Motor neuron (in vitro differentiated cells): ENCODE measurements at places on chromosomes 2 and 18. TPM values are rescaled to one million over a fixed set of nuclear protein-coding genes. Genes with fewer than 3 reads are reported as not detected.

GPBAR1 gene
- 1.1 TPM in 2 replicates for total RNA-seq

SPEG gene
- 2.7 and 5.5 TPM in 2 replicates for total RNA-seq

FIGN gene
- 10.6 and 12.1 TPM in 2 replicates for total RNA-seq

ARHGEF4 gene
- total RNA-seq, result 2.7 and 3.8 TPM in 2 replicates

ITGB6 gene
- total RNA-seq, result 0.18 and 0.31 TPM in 2 replicates

TMEM178A gene
- 14.3 and 15.2 TPM in 2 replicates for total RNA-seq

POTEI gene
- total RNA-seq, result 0.10 and 0.32 TPM in 2 replicates

NCKAP1 gene
- total RNA-seq, result 82.2 and 85.9 TPM in 2 replicates

NCL gene
- 186 and 188 TPM in 2 replicates for total RNA-seq

TRIM43B gene
- not detected in 2 replicates for total RNA-seq

DSG1 gene
- not detected in 2 replicates for total RNA-seq

TGFA gene
- 0.22 and 0.56 TPM in 2 replicates for total RNA-seq

POTEE gene
- 0.11 and 0.15 TPM in 2 replicates for total RNA-seq

DNA sequence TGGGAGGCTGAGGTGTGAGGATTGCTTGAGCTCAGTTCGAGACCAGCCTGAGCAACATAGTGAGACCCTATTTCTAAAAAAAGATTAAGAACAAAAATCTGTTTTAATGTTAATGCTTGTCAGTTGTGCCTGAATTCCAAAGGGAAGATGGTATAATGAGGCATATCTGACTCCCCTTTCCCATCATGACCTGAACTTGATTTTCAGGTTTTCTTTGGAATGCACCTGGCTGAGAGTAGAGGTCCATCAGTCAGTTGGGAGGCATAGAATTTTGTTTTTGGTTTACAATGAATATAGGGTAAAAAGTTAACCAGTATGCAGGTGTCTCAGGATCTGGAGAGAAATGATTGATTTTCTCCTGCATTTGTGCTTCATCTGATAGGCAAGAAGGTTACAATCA lies 20.4 kb downstream of the RPIA start:
- no peak for ATAC-seq

GRCh38 chr2:26845021-26845420 lies 2.9 kb upstream of the DPYSL5 start:
- ATAC-seq, result no peak

- ATAC-seq, result no peak
Observed at GRCh38 chr2:108385411-108386071, 7.8 kb downstream of the SULT1C4 start.

DNA sequence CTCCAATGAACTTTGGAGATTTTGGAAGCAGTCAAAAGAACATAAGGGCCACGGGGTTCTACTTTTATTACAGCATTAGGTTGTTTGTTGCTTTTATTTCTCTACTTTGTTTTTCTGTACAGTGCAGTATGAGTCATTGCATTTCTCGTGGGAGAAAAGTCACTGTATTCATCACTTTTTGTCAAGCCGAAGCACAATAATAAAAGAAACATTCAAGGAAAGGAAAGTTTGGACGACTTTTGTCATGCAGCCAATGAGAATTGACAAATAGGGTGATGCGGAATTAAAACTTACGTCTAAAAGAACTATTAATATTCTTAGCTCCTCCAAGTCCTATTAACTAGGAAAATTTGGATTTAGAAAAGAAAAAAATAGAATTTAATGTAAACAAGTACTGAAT lies 209.9 kb downstream of the TMEM182 start:
- no peak for ATAC-seq

GRCh38 chr2:216163518-216163917 lies 54.4 kb downstream of the XRCC5 start:
- ATAC-seq, result no peak

- ATAC-seq, result no peak
Observed at GRCh38 chr2:68832233-68832869, 38.8 kb downstream of the BMP10 start.

GRCh38 chr18:22169889-22170420 lies 566 bp downstream of the GATA6 start:
- peak; percentile 36 for ATAC-seq

GRCh38 chr18:60040971-60041370 lies 141.2 kb downstream of the PMAIP1 start:
- no peak for ATAC-seq

DNA sequence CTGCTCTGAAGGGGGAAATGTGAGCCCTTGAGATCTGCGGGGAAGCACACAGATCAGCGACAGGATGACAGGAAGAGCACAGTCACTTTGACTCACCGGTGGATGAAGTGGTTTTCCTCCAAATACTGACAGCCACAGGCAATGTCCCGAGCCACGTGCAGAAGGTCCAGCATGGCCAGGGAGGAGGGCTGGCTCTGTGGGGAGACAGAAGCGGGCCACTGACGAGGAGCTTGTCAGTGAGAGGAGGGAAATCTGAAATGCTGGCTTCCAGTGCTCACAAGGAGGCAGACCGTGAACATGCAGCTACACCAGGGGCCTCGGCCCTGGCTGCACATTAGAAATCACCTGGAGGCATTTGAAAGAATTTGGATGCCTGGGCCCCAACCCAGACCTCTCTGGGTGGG lies 98.7 kb downstream of the CLIP4 start:
- no peak for ATAC-seq

- ATAC-seq, result no peak
Observed at GRCh38 chr18:44548291-44549221, 132.1 kb upstream of the SETBP1 start.

DNA sequence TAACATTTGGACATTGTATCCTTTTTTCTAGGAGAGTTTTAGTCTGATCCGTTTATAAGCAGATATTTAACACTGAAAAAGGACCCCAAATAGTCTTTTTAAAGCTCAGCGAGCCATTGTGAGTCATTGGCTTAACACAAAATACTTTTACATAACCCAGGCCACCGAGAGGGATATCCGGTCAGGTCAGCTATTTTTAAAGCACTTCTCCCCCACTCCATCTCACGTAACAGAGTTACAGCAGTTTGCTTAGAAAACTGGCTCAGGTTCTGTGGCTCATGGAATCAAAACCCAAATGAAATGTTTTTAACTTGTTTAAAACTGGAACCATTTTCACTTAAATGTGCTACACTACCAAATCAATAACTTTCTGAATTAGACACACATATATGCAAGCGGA lies 23.9 kb downstream of the COL4A3 start:
- no peak for ATAC-seq

DNA sequence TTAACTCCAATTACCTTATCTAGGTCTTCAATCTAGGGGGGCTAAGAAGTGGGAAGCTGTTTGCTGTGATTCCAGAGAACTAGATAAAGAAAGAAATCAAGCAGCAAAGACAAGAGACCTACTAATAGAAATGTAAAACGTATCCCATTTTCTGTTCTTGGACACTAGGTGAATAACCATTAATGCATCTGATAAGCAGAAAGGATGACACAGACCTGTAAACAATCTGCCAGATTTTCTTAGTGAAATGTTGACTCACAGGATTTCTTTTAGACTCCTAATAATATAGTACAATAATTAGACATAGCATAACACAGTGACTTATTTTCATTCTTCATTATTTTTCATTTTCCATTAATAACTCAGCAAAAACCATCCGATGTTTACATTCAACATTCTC lies 1.3 kb downstream of the WDR35 start:
- no peak for ATAC-seq

- no peak for ATAC-seq
Observed at GRCh38 chr2:10864861-10865636, 46.7 kb upstream of the KCNF1 start.

GRCh38 chr2:108911807-108912628 lies 77.0 kb downstream of the EDAR start:
- no peak for ATAC-seq

DNA sequence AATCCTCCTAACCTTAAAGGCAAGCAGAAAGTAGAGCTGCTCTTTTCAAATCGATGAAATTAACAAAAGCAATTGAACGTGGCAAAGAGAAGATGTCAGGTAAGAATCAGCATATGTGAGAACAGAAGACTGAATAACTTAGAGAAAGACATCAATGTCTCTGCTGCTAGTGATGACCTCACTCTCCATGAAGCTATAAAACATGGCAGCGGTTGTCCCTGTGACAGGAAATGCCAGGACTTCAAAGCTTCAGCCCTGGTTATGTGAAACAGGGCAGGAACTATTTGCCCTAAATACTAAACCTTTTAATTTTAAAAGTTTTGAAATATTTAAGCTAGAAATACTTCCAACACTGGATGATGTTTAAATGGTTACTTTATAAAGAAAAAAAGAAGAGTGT lies 383.7 kb downstream of the XIRP2 start:
- ATAC-seq, result peak; percentile 76

DNA sequence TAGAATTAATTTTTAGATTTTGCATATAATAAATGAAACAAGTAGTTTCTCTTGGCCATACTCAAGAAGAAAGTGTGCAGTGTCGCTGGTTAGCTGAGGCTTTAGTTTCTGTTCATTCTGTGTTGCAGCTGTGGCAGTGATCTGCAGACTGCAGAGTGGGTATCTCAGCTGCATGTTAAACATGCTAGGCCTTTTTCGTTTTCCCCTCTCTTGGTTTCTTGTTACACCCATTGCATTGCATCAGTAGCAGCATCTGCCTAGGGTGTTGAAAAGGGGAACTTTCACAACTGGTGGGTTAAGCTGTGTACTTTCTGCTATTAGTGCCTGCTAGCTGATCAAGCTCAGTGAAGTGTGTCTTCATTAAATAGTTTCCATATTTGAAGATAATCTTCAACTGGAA lies 51.3 kb downstream of the ACSL3 start:
- ATAC-seq, result peak; percentile 21
